ENCODE measurements at places on chromosomes 1 and 21. TPM values are rescaled to one million over a fixed set of nuclear protein-coding genes. Genes with fewer than 3 reads are reported as not detected.

- H3K36me3 ChIP-seq, result no peaks in the 10 kb centered on the region
- H3K4me1 ChIP-seq, result peaks cover 21% of the 10 kb centered on the region
- no peaks in the 10 kb centered on the region for H3K27me3 ChIP-seq
- H3K4me3 ChIP-seq, result no peak overlapping the region
Observed at GRCh38 chr1:160997323-160998038, 23.5 kb downstream of the F11R start.

DNA sequence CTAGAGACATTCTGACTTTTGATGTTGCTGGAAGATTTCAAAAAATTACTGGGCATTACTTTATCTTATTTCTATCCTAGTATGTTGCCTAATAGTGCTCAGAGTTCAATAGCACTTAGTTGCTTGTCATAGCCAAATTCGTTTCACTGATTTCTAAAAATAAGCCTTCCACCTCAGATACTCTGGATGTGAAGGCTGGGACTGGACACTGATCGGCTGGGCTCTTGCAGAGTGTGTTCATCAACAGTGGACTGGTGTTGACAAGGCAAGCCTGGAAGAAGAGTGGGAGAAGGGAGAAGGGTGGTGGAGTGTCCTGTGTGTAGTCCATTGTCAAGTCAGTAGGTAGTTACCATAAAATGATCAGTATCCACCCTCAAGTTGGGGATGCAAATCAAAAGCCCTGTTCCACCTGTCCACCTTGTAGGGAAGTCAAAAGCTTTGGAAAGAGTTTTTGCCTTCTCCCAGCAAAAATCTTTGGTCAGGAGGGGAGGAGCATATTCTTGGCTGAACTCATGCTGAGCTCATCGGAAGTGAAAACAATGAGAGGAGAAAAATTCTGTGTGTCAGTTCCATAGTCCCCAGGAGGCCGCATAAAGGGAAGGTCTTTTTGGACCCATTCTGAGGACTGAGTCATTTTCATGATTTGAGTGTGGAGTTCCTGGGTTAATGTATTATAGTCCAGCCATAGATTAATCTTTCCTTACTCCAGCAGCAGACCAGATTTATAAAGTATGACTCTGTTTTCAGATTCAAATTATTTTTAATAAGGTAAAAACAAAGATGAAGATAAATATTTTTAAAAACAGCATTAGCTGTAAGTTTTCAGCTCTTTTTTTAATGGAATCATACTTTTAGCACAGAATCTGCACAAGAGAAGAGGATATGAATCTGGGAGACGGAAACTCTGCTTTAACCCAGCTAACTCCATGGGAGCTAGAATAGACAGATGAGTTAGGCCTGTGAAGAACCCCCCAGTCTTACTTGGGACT is 99.5 kb upstream of the BMP8A start:
- peaks cover 24% of the 10 kb centered on the region for H3K36me3 ChIP-seq
- H3K4me3 ChIP-seq, result no peak overlapping the region
- no peaks in the 10 kb centered on the region for H3K27me3 ChIP-seq

GRCh38 chr1:150210091-150210490 is 25.8 kb downstream of the ANP32E start:
- no peak overlapping the region for H3K27ac ChIP-seq
- H3K36me3 ChIP-seq, result no peaks in the 10 kb centered on the region
- H3K4me3 ChIP-seq, result no peak overlapping the region
- H3K4me1 ChIP-seq, result peaks cover 17% of the 10 kb centered on the region

- peak; percentile 43 for DNase-seq
- H3K27ac ChIP-seq, result no peak overlapping the region
- no peaks in the 10 kb centered on the region for H3K27me3 ChIP-seq
Observed at GRCh38 chr1:222095606-222096475, 354.0 kb upstream of the DUSP10 start.

GRCh38 chr1:212495766-212496494 is 63.2 kb downstream of the NENF start:
- no peak overlapping the region for H3K27ac ChIP-seq
- H3K4me3 ChIP-seq, result no peak overlapping the region

Gene TAS1R1
- not detected for total RNA-seq

Gene IGSF21
- not detected for total RNA-seq
